Activated T-cell treated with anti-CD3 and anti-CD28 coated beads for 24 hours (primary cell): ENCODE measurements at places on chromosomes 1 and 21.

DNA sequence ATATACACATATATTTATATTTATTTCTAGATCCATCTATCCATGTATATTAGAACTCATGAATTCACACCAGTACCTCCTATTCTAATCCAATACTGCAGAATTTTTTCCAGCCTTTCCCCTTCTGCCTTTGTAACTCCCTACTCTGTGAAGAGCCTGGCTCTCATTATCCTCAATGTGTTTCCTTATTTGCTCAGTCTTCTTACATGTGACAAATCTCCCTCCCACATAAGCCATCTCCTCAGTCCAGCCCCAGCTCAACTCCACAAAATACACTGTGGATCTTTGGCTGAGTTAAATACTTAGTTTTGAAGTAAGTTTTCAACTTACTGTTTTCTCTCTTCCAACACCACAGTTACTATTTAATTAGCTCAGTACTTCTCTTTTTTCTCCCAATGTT is 45.7 kb downstream of the ATP5PO start:
- DNase-seq, result no peak

DNA sequence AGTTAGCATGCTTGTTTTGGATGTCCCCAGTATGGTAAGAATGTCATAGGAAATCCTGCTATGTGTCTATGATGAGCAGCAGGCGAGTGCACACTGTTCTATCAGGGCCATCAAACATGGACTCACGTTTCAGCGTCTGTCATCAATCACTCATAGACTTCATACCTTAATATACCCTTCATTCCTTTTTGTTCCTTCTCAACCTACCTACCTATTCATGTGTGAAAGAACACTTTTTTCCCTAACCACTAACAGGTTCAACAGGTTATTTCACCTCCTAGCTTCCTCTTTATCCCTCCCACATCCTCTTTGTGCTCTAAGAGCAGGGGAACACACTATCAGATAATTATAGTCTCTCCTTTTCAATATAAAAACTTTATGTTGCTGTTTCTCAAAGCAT is 300.6 kb downstream of the TM2D1 start:
- DNase-seq, result no peak

- no peak for DNase-seq
These were observed 54.4 kb downstream of the TIAM1 start for GRCh38 chr21:31289702-31290101.

GRCh38 chr1:55446351-55446750 is 231.2 kb upstream of the USP24 start:
- DNase-seq, result no peak

GRCh38 chr1:66231217-66231616 is 302.7 kb upstream of the SGIP1 start:
- DNase-seq, result no peak

DNA sequence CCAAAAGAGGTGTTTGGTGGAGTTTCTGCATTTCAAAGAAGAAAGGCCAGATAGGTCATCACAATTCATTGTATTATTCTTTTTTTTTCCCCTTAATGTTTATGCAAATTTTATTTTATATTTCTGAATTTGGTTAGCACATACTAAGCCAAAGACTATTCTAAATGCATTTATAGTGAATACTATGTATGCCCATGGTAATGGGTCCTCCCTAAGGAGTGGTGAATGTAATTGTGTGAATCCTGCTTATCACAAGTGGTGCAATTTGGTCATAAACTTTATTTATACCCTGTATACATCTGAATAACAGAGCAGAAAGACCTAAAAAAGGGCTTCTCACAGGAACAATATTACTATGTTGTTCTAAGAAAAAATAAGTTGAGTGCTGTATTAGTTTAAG is 99.1 kb downstream of the CD247 start:
- DNase-seq, result no peak

DNA sequence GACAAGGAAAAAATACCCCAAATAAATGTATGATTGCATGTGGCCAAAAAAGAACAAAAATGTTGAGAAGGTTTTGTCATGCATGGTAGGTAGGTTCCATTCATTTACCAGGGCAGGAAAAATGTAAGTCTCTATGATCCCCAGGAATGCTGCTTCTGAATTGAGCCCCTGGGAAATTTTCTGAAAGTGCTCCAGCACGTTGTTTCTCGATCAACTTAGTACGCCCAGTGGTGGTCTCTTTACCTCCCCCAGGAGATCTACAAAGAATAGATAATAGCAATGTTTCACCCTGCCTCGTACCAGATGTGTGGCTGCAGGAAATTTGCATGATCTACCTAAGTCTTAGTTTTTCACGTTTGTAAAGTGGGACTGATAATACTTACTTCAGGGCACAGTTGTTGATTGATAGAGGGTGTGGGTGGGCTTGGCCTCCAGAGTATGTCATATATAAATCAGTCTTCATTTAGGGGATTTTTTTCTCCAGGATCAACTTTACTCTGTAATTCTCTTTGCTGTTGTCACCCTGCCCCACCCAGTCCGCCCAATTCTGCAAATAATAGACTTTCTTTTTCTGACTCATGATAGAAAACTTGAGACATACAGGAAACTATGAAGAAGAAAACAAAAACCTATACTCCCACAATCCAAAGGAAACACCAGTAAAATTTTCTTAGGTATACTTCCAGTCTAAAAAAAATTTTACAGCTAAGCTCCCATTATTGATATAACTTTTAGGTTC is 462.0 kb upstream of the RUNX1 start:
- no peak for DNase-seq

DNA sequence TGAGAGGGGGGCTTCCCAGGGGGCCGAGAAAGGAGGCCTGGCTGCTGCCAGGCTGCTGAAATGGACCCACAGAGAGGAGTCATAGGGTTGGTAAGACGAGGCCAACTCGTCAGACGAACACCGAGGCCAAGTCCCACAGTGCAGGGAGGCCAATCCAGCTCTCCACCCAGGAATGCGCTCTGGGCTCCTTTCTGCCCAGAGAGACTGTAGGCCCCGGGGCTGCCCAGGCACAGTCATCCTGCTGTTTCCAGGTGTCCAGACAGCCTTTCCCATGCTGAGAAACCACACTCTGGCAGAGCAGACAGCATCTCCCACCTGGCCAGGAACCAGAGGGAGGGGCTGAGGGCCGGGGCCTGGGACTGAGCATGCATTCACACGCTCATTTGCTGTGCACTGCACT is 26.7 kb upstream of the RSPO1 start:
- DNase-seq, result no peak

GRCh38 chr1:91591175-91591974 is 90.7 kb downstream of the CDC7 start:
- no peak for DNase-seq

GRCh38 chr1:157703981-157704380 is 3.4 kb upstream of the FCRL3 start:
- DNase-seq, result no peak

GRCh38 chr1:155244368-155245162 is 10.7 kb downstream of the ENTREP3 start:
- DNase-seq, result peak; percentile 94

GRCh38 chr1:23393706-23394105 is 24.1 kb upstream of the ZNF436 start:
- DNase-seq, result no peak

DNA sequence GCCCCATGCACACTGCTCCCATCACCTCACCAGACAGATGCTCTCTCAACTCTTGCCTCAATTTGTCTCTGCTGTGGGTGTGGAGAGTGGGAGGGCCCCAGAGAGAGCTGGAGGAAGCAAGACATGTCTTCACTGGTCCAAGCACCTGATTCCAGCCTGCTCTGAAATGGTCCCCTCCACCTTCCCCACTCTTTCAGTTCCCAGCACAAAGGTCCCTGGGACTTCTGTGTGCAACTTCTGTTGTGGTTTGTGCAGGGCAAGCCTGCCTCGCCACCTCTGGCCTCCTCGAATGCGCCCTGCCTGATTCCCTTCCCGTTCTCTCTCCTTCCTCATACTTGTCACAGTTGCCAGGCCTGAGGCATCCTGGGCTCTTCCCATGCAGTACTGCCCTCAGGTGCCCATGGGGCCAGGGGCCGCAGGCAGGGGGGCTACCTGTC is 119.3 kb downstream of the SYT2 start:
- no peak for DNase-seq

- DNase-seq, result no peak
These were observed 228.6 kb upstream of the LYPLAL1 start for GRCh38 chr1:218945050-218945449.

- no peak for DNase-seq
These were observed 523.6 kb upstream of the DAB1 start for GRCh38 chr1:57947471-57947870.

DNA sequence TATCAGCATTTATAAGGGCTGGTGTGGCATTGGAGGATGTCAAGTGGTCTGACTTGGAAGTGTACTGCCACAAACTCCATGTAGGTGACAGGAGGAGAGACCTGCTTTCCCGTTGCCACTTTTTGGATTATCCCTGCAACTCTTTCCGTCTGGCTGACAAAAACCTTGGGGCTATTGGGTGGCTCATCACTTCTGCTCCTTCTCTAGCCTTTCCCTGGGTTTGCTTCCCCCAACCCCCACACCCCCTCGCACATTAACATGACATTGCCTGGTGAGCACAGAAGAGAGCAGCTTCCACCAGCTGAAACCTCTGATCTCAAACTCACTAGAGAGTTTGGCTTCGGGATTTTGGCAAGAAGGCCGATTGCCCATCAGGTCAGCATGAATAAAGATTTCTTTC is 39.2 kb downstream of the PROX1 start:
- DNase-seq, result no peak

- no peak for DNase-seq
These were observed 336.0 kb upstream of the NFIA start for GRCh38 chr1:60746278-60746791.

DNA sequence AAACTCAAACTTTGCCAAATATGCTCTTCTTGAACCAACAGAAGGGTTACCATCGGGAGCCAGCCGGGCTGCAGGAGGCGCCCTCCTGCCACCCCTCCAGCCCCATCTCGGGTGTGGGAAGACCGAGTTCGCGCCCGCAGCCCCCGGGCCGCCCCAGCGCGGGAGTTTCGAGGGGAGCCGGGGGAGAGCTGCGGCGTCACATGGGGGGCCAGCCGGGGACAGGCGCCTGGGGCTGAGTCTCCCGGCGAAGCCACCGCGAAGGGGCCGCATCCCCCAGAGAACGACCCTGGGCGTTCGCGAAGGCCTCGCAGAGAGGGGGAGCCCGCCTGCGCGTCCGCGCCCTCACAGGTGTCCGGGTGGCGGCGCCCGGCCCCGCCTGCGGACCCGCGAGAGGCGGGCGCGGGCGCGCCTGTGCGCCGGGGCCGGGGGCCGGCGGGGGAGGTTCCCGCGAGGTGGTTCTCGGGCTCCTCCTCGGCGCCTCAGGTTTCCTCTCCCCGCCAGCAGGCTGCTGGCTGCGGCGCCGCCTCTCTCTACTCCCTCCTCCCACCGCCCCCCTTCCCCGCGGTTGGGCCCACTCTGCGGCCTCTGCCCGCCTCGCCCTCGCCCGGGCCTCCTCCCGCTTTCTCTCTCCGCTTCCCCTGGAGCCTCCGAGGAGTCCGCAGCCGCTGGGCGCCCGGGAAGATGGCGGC is at the start of gene RAVER2:
TSS of gene RAVER2 (plus strand) at position 584 of the 689 bp plus-strand sequence. CDS start at position 682, 98 bp downstream.
- peak; percentile 32 for DNase-seq

DNA sequence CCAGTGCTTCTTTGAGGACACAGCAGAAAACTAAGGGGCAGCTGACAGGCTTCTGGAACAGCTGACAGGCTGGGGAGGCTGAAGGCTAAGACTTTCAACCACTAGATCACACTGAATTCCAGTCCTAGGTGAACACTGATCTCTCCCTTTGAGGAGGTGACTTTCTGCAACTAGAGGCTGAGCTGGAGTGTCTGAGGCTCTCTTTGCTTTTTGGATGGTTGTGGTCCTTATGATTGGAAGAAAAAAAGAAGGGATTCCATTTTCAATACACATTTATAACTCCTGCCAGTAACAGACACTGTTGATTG is 1.4 kb downstream of the IL6R start:
- DNase-seq, result no peak

DNA sequence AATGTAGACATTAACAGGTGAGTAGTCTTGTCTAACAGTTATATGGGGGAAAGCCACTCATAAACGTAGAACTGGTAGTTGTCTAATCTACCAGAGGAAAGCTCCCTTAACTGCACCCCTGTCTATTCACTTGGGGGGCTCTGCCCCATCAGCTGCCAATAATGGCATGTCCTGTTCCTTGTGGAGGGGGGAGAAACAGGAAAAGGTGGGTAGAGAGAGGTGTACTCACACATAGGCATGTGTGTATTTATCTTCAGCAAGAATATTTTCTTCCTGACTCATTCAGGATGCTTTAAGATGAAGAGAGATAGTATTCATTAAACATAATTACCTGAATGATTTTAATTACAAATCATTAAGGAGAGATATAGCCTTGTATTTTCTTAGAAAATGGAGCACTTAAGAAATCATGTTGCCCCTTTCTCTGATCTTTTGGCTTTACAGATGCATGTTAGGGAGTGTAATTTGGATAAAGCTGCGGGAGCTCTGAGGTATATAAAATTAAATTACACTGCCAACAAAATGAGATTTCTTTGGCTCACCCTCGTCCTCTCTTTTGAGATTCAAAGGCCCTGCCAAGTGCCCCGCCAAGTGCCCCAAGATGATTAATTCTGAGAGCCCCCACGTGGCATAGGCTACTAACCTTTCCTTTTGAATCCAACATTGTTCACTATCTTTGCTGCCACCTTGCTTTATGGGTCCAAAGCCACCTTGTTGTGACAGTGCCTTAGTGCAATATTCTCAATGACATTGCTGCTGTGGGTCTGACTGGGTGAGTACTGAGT is 286.3 kb upstream of the LYPLAL1 start:
- DNase-seq, result no peak

DNA sequence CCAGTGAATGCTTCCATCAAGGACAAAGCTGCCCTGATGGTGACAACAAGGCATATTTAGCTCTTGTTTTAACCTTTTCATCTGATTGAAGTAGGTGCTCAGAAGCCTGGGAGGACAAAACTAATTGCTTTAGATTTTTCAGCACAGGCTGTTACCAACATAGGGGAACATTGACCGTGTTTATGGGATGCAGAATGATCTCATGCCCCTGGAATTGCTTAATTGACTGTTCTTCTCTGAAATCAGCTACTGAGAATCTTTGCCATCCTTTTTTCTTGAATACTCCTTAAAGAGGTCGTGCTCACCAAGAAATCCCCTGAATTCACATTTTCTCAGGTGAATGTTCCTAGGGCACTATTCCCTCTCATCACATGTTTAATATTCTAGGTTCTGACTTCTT is 95.9 kb upstream of the CCDC190 start:
- no peak for DNase-seq
